ENCODE measurements at places on chromosomes 5 and 9.
A peak's percentile ranks its signal among the peaks of the same experiment; 100 is the strongest.

- DNase-seq = no peak
Measured at GRCh38 chr9:128919402-128920089, 1.2 kb upstream of the PHYHD1 start.

- DNase-seq = no peak
Measured at GRCh38 chr9:89408628-89409101, 89.2 kb downstream of the SEMA4D start.

DNA sequence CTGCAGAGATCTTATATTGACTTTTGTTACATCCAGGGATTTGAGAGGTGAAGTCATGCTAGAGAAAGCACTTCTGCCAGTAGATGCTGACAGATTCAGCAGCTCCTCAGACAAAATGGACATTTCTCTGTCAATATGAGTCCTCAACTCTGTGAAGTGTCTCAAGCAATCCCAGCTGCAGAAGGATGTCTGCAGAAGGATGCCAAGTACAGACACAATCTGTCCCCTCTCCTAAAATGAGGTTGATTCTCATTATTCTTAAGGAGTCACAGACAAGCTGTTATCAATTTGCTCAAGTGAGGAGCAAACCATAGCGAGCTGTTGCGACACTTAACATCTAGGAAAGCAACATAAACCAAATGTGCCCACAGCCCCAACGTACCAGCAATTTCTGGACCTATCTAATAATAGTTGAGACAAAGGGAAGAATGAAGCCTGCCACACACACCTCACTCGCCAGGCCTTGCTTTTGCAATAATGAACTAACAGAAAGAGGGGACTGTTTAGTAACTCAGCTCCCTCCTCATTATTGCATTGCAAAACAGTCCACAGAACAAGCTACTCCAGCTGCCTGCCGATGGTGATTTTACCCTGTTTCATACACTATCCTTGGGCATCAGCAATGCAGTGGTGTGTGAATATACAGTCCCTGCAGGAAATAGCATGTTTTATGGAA, 364.2 kb upstream of the PDE4D start:
- peak; percentile 41 for DNase-seq

DNA sequence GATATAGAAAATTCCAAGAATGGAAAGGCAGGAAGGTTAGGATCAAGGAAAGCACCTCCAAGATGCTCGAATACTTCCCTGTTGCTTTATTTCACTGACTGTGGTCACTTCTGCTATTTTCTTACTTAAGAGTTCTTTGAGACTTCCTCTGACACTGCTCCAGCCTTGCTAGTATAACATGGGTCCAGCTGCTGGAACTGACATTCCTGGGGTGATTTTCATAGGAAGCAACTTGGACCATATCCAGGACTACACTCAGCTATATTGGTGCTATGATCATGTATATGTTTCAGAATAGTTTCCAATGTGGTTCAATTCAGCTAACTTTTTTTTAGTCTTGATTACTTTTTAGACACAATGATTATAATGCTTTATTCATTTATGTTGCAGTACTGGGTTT, 81.6 kb upstream of the CKMT2 start:
- peak; percentile 66 for DNase-seq

DNA sequence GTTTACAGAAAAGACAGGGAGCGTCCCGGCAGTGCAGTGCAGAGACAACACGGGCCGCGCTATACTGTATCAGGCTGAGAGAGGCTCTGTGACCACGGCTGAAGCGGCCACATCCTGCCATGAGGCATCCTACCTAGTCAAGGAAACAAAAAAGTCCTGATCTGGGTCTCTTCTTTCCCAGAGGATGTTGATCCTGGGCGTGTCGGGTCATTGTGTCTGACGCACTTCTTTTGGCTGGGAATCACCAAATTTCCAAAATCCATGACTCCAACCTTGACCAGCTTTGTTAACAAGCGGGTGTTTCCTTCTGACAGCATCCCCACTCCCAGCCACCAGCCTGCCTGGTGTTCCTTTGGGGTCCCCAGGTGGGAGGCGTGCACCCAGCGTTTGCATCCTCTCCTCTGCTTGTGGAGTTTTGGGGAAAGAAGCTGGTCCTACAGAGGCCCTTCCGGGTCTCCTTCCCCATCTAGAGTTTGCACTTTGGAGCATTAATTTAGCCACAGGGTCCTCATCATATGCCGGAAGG, 91.4 kb upstream of the RAI14 start:
- no peak for DNase-seq

GRCh38 chr5:113118765-113119164, 142.2 kb downstream of the DCP2 start:
- no peak for DNase-seq

- DNase-seq = no peak
Measured at GRCh38 chr5:116595498-116595897, 20.9 kb upstream of the SEMA6A start.

DNA sequence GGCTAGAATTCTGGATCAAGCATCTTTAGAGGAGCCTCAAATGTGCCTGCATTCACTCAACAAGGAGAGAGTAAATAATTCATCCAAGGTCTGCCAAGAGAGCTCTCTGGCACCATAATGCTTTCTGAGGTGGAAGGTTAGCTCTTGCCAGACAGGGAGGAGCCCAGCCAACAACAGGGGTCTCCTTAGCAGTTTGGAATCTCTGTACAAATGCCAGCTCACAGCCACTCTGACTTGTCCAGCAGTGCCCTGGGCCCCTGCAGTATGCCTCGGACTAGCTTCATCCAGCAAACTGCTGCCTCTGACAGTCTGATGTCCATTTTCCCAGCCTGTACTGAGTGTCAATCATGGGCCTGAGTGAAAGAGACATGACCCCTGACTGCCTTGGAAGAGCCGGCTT, 127.2 kb upstream of the SLC44A1 start:
- no peak for DNase-seq

- DNase-seq = no peak
Measured at GRCh38 chr9:72486594-72486955, 34.8 kb upstream of the TMC1 start.

- DNase-seq = no peak
Measured at GRCh38 chr9:107387409-107387808, 102.2 kb downstream of the KLF4 start.

- no peak for DNase-seq
Measured at GRCh38 chr9:69046723-69047122, 11.2 kb downstream of the FXN start.

DNA sequence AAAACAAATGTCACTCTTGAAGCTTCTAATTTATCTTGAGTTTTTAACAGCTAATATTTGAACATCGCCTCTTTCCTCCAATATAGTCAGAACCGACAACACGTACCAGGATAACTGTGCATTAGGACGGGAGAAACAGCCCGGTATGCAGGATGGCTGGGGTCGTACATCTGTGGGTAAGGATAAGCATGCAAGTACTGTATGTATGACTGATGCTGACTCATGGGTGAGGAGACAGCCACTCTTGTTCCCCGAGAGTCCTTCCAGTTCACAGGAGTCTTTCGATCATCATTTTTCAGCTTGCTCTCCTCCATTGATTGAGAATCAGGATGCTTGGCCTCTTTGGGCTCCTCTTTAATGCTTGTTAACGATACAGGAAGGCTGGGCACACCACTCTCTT, 102.3 kb downstream of the ZNF608 start:
- peak; percentile 58 for DNase-seq

DNA sequence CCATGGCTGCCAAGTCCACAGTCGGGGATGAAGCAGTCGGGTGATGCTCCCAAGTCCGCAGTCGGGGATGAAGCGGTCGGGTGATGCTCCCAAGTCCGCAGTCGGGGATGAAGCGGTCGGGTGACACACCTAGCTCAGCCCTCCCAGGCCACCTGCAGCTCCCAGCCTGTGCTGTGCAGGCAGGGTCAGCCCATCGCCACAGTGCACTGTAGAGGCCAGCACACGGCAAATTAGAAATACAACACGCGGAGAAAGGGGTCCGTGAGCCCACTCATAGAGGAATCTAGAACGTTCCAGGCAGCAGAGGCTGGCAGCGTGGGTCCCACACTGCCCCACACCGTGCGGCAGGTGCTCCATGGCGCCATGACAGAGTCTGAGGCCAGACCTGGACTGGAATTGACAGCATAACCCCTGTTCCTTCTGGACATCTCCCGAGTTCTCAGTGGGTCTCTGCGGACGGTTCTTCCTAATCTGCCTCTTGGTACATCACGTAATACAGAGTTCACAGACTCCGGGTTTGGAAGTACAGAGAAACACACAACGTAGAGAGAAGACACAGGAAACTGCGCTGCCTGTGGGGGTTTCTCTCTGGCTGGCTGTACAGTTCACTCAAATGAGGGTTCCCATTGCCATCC, 7.7 kb upstream of the EXOC3 start:
- DNase-seq = no peak

Data from fibroblast of skin of scalp (primary cell).